CD4-positive, CD25-positive, alpha-beta regulatory T cell (primary cell): ENCODE measurements at places on chromosomes 4 and X.
A peak's percentile ranks its signal among the peaks of the same experiment; 100 is the strongest.

GRCh38 chrX:70172221-70172620 is 5.1 kb upstream of the DGAT2L6 start:
- no peaks in the 10 kb centered on the region for H3K4me1 ChIP-seq
- H3K4me3 ChIP-seq, result no peak overlapping the region
- no peak for DNase-seq
- no peaks in the 10 kb centered on the region for H3K27me3 ChIP-seq

- no peak overlapping the region for H3K4me3 ChIP-seq
- peaks cover 4% of the 10 kb centered on the region for H3K27me3 ChIP-seq
- H3K36me3 ChIP-seq, result no peaks in the 10 kb centered on the region
- H3K27ac ChIP-seq, result no peak overlapping the region
- DNase-seq, result no peak
- H3K4me1 ChIP-seq, result no peaks in the 10 kb centered on the region
These were observed 26.0 kb upstream of the BBS12 start for GRCh38 chr4:122706511-122706910.

DNA sequence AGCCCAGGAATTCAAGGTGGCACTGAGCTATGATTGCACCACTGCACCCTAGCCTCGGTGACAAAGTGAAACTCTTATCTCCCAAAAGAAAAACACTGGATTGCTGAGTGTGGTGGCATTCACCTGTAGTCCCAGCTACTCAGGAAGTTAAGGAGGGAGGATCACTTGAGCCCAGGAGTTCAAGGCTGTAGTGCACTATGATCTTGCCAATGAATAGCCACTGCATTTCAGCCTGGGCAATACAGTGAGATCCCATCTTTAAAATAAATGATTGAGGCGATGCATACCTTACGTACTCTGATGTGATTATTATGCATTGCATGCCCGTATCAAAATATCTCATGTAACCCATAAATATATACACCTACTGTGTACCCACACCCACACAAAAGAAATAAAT is 31.2 kb upstream of the LARP1B start:
- no peak overlapping the region for H3K27ac ChIP-seq
- H3K4me1 ChIP-seq, result no peaks in the 10 kb centered on the region
- no peak overlapping the region for H3K4me3 ChIP-seq
- no peak for DNase-seq
- H3K36me3 ChIP-seq, result peaks cover 39% of the 10 kb centered on the region
- H3K27me3 ChIP-seq, result no peaks in the 10 kb centered on the region

- peaks cover 8% of the 10 kb centered on the region for H3K4me1 ChIP-seq
- H3K27me3 ChIP-seq, result peaks cover 38% of the 10 kb centered on the region
- peak overlapping the region; percentile 7 for H3K4me3 ChIP-seq
- no peaks in the 10 kb centered on the region for H3K36me3 ChIP-seq
These were observed 206.8 kb downstream of the TENM3 start for GRCh38 chr4:182449930-182450439.

DNA sequence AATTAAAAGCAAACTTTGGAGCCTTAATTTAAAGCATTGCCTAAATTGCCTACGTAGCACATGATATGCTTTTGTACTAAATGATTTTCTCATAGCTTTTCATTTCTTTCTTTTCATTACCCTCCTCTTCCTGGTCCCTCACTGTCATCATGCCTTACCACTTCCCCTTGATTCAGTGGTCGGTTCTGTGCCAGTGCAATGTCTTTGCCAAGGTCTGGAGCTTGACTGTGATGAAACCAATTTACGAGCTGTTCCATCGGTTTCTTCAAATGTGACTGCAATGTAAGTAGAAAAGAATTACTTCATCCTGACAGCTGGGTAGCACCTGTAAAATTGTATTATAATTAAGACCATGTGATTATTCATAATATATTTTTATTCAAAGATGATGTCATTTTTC is 72.5 kb downstream of the C4orf46 start:
- no peak for DNase-seq
- H3K36me3 ChIP-seq, result no peaks in the 10 kb centered on the region
- no peaks in the 10 kb centered on the region for H3K4me1 ChIP-seq
- H3K27me3 ChIP-seq, result no peaks in the 10 kb centered on the region

- DNase-seq, result no peak
- H3K27ac ChIP-seq, result no peak overlapping the region
- H3K4me1 ChIP-seq, result no peaks in the 10 kb centered on the region
- H3K36me3 ChIP-seq, result no peaks in the 10 kb centered on the region
- no peak overlapping the region for H3K4me3 ChIP-seq
- H3K27me3 ChIP-seq, result no peaks in the 10 kb centered on the region
These were observed 42.3 kb upstream of the SRPX start for GRCh38 chrX:38262715-38263620.
